ENCODE measurements at places on chromosomes 6 and 20.

- DNase-seq, result peak; percentile 64
These were observed 12.2 kb upstream of the KCNK15 start for GRCh38 chr20:44733341-44734069.

DNA sequence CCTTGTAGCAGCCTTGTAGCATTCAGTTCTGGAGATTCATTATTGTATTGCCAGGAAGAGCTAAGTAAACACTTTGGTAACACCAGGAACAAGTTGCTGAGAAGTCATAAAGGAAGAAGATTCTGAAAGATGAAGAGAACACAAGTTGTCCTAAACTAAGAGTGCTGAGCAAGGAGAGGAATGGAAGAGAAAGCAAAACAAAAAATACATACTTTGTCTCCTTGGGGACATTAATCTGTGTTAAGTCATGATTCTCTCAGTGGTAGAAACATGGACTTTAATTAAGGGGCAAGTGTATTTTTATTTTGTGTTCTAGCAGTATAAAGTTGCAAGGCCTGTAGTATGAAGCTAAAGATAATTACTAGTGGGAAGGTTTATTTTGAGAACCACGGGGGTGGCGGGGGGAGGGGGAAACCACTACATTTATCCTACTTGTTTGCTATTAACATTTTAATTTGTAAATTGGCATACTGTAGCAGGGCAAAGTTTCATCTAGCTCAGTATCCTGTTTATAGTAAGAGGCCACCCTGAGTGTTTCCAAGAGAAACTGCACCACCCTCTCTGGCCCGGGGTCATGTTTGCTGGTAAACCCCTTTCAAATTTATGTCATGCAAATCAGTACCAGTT, 463.0 kb downstream of the CDKAL1 start:
- DNase-seq, result no peak

- DNase-seq, result peak; percentile 69
These were observed at the start of gene SCUBE3 for GRCh38 chr6:35213824-35214756. Gene SCUBE3, plus strand, starts transcription at chr6:35213956. Its CDS starts 463 bp downstream, at chr6:35214419.

- peak; percentile 97 for DNase-seq
These were observed 11.3 kb downstream of the STMN3 start for GRCh38 chr20:63641792-63642523.
